ENCODE measurements at places on chromosomes 12 and 14.
A peak's percentile ranks its signal among the peaks of the same experiment; 100 is the strongest.

DNA sequence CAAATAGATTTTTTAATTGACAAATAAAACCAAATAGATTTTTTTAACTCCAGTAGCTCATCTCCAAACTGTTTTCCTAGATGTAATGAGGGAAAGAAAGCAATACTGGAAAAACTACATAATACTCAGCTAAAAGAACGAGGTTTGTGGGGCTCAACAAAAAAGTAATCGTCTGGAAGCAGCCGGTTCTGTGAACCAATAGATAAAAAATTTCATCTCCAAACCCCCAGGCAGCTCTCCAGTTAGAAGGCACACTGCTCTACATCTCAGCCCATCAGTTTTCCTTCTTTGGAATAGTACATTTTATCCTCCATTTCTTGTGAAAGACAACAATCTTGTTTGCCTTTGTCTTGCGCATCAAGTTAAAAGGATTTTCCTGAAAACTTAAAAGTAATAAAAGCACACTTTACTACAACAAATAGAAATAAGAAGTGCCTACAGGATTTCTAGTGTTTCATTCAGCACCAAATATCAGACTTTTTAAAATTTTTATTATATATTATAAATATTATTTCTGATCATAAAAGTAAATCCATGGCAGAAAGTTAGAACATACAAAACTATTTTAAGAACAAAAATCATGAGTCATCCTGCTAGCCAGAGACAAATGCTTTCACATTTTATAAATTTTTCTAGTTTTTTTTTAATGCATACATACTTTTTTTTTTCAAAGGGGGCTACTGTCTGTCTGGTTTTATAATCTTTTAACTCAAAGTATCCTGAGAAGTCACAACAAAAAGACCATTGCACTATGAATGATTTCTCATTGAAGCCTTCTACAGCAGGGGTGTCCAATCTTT lies 67.7 kb downstream of the EPS8 start:
- H3K27ac ChIP-seq, result no peak overlapping the region
- H3K4me1 ChIP-seq, result no peaks in the 10 kb centered on the region
- H3K4me3 ChIP-seq, result no peak overlapping the region
- no peaks in the 10 kb centered on the region for H3K36me3 ChIP-seq

GRCh38 chr12:26198742-26199141 lies 3.4 kb downstream of the SSPN start:
- no peak overlapping the region for H3K27ac ChIP-seq
- no peaks in the 10 kb centered on the region for H3K36me3 ChIP-seq
- H3K27me3 ChIP-seq, result peaks cover 41% of the 10 kb centered on the region
- peaks cover 2% of the 10 kb centered on the region for H3K4me1 ChIP-seq

DNA sequence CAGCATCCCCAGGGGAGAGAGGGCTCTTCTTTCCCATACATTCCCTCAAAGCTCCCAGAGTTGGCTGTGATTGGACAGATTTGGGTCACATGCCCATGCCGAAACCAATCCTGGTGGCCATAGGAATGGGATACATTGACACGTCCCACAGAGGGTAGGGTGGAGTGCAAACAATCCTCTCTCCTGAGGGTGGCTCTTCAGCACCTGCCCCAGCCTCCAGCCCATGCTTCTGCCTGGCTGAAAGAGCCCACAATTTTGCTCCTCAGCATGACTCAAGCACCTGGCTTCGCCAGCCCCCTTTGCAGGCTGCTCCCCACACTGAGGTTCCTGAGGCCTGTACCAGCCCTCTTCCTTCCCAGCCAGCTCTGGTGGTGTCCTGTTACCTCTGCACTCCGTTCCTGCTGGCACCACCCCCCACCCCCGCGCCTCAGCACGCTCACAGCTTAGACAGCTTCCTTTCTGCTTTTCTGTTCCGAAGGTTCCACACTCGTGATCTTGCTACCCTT lies 71.7 kb downstream of the CCDC92 start:
- no peak overlapping the region for H3K27ac ChIP-seq
- H3K4me3 ChIP-seq, result no peak overlapping the region
- DNase-seq, result peak; percentile 73
- no peaks in the 10 kb centered on the region for H3K36me3 ChIP-seq
- peaks cover 13% of the 10 kb centered on the region for H3K4me1 ChIP-seq
- peaks cover 2% of the 10 kb centered on the region for H3K27me3 ChIP-seq

GRCh38 chr12:76781321-76781720 lies 17.4 kb downstream of the ZDHHC17 start:
- H3K27me3 ChIP-seq, result no peaks in the 10 kb centered on the region
- no peak overlapping the region for H3K4me3 ChIP-seq
- H3K4me1 ChIP-seq, result peaks cover 68% of the 10 kb centered on the region
- DNase-seq, result no peak

GRCh38 chr12:111753144-111753881 lies 13.4 kb upstream of the ALDH2 start:
- H3K27ac ChIP-seq, result no peak overlapping the region
- H3K4me1 ChIP-seq, result peaks cover 14% of the 10 kb centered on the region
- DNase-seq, result no peak
- H3K4me3 ChIP-seq, result no peak overlapping the region
- peaks cover 5% of the 10 kb centered on the region for H3K36me3 ChIP-seq
- H3K27me3 ChIP-seq, result no peaks in the 10 kb centered on the region

DNA sequence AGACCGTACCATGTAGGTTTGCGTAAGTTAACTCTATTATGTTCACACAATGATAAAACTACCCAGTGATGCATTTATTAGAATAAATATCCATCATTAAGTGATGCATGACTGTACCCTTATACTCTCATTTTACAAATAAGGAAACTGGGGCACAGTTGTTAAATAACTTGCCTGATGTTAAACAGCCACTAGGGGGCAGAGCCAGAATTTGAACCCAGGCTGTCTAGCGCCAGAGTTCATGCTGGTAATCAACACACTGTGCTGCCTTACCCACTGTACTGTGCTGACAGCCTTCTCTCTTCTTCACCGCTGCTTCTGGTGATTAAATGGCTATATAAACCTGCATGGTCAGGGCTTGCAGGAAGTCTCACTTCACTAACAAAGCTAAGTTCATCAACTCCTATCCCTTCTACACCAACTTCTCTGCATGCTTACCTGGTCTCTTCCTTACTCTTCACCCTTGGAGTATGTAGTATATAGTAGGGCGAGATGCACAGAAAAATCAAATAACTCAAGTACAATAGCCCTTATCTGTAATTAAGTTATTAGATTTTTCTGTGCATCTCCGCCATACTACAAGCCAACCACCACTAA lies 43.6 kb upstream of the APPL2 start:
- H3K27ac ChIP-seq, result no peak overlapping the region
- H3K36me3 ChIP-seq, result no peaks in the 10 kb centered on the region
- no peak overlapping the region for H3K4me3 ChIP-seq
- no peaks in the 10 kb centered on the region for H3K27me3 ChIP-seq

DNA sequence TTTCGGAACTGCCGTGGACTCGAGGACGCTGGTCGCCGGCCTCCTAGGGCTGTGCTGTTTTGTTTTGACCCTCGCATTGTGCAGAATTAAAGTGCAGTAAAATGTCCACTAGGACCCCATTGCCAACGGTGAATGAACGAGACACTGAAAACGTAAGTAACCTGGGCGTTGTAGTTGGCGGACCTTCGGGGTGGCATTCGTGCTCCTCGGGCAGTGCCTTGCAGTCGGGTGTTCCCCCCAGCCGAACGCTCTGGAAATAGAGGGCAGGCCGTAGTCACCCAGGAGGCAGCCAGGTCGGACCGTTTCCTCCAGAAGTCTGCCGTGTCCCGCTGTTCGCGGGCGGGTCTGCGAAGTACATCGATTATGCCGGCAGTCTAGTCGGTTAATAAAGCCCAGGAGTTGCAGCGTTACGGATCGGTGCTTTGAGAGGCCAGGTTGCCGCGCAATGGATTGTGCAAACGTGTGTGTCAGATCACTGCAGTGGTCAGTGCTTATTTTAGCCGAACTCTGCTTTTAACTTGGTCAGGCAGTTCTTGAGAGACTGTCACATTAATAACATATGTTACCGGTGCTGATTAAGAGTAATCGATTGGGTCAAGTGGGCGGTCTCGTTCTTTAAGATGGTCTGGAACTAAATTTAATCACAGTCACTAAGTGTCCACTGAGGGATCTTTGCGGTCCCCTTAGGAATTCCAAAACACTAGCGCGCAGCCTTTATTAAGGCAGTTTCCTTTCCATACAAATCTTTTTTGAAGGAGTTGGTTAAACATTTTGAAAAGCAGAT lies 906 bp downstream of the MARK3 start:
- H3K27me3 ChIP-seq, result no peaks in the 10 kb centered on the region
- peaks cover 16% of the 10 kb centered on the region for H3K36me3 ChIP-seq
- H3K4me3 ChIP-seq, result peak overlapping the region; percentile 99
- H3K4me1 ChIP-seq, result peaks cover 41% of the 10 kb centered on the region

- DNase-seq, result no peak
- peaks cover 4% of the 10 kb centered on the region for H3K4me1 ChIP-seq
- H3K27me3 ChIP-seq, result peaks cover 21% of the 10 kb centered on the region
- H3K27ac ChIP-seq, result no peak overlapping the region
Observed at GRCh38 chr14:90093942-90094595, 32.3 kb downstream of the KCNK13 start.

GRCh38 chr12:26580619-26581018 lies 252.4 kb downstream of the ITPR2 start:
- H3K36me3 ChIP-seq, result peaks cover 28% of the 10 kb centered on the region
- H3K27ac ChIP-seq, result no peak overlapping the region
- no peak for DNase-seq

DNA sequence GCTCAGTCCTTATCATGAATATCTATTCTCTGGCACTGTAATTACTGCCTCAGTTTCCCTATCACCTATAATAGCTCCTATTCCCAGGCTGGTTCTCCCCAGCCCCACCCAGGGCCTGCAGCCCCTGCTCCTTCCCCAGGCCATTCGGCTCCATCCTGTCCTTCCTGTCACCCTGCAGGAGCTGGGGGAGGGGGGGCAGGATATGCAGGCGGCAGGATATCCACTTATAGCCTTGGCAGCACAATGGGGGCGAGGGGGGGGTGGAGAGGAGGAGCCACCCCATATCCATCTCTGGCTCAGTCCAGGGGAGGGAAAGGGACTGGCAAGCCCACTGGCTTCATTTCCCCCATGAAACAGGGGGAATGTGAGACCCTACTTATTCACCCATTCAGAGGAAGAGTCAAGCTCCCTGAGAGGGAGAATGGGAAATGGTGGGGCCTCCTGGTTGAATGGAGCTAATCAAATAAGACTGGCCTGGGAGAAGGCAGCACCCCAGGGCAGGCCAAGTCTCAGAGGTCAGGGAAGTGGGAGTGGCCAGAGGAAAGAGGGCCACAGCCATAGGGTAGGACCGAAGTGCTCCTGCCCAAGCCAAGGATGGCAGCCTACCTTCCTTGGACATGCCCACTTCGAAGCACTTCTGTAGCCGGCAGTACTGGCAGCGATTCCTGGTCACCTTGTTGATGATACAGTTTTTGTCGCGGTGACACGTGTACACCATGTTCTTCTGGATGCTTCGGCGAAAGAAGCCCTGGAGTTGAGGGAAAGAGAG lies 7.8 kb upstream of the ITGB7 start:
- DNase-seq, result no peak
- peaks cover 27% of the 10 kb centered on the region for H3K36me3 ChIP-seq
- no peak overlapping the region for H3K4me3 ChIP-seq
- H3K27me3 ChIP-seq, result no peaks in the 10 kb centered on the region
- H3K4me1 ChIP-seq, result peaks cover 62% of the 10 kb centered on the region
- H3K27ac ChIP-seq, result no peak overlapping the region
